Sigmoid colon (tissue), 7 donors: ENCODE measurements at places on chromosomes 11 and 22. TPM values are rescaled to one million over a fixed set of nuclear protein-coding genes. Genes with fewer than 3 reads are reported as not detected.

GRCh38 chr11:20026629-20027555, 133.4 kb downstream of the DBX1 start:
- no peak for DNase-seq
- H3K27me3 ChIP-seq: no peaks in the 10 kb centered on the region
- peak overlapping the region; percentile 8 for H3K27ac ChIP-seq
- no peaks in the 10 kb centered on the region for H3K4me1 ChIP-seq
- H3K36me3 ChIP-seq: no peaks in the 10 kb centered on the region

- H3K4me1 ChIP-seq: peaks cover 6% of the 10 kb centered on the region
- no peak for DNase-seq
- no peaks in the 10 kb centered on the region for H3K36me3 ChIP-seq
- no peaks in the 10 kb centered on the region for H3K27me3 ChIP-seq
- H3K4me3 ChIP-seq: no peak overlapping the region
These were observed 39.5 kb upstream of the EP300 start for GRCh38 chr22:41052661-41053490.

DNA sequence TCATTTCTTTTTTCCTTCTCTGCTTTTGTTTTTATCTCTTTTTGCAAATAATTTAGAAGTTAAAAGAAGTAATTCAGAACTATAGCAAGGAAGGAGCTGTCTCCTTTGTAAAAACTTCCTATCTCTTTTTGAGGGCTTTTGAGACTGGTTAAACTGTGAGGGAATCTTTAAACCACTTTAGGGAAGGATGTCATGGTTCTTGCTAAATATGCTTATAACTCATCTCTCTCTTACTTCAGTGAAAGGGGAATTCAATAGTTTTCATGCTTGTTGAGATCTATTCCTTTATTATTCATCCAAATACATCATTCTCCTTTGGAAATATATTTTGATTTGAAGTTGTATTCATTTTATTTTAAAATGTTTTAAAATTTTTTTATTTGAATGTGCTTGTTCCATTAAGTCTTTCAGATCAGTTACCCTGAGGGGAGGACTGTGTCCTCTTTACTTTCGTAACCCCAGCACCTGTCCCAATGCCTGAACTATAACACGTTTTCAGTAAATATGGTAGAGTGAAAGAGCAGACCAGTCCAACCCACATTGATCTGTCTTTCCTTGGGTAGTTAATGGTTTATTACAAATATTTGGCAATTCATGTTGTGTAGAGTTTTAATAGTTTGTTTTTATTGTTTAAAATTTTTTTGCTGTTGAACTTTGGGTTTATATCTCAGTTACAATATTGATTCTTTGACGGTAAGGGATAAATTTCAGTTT, 27.5 kb downstream of the AMOTL1 start:
- H3K36me3 ChIP-seq: peaks cover 9% of the 10 kb centered on the region
- H3K4me1 ChIP-seq: peaks cover 78% of the 10 kb centered on the region
- H3K4me3 ChIP-seq: no peak overlapping the region
- DNase-seq: no peak

The SYT7 gene
- 1.1 TPM for total RNA-seq

DNA sequence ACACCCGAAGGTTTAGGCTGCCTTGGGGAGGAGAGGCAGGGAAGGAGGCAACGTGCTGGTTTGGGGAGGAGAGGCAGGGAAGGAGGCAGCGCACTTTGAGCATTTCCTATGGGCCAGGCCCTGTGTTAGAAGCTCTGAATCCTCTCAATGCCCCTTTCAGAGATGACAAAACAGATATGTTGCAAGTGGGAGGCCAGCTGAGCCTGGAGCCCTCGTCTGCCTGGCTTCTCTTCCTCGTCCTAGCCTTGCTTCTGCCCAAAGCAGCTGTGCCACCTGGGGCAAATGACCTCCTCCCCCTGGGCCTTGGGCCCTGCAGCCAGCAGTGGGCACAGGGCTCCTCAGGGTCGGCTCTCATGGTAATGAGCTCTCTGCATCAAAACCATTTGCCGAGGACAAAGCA, 15.3 kb upstream of the LRRC32 start:
- H3K36me3 ChIP-seq: no peaks in the 10 kb centered on the region
- DNase-seq: no peak
- H3K4me1 ChIP-seq: no peaks in the 10 kb centered on the region
- no peak overlapping the region for H3K27ac ChIP-seq

GRCh38 chr22:45804986-45805325, 133.3 kb downstream of the ATXN10 start:
- H3K4me1 ChIP-seq: peaks cover 37% of the 10 kb centered on the region
- no peak for DNase-seq
- H3K27ac ChIP-seq: peak overlapping the region; percentile 60
- no peaks in the 10 kb centered on the region for H3K27me3 ChIP-seq
- peaks cover 6% of the 10 kb centered on the region for H3K36me3 ChIP-seq

DNA sequence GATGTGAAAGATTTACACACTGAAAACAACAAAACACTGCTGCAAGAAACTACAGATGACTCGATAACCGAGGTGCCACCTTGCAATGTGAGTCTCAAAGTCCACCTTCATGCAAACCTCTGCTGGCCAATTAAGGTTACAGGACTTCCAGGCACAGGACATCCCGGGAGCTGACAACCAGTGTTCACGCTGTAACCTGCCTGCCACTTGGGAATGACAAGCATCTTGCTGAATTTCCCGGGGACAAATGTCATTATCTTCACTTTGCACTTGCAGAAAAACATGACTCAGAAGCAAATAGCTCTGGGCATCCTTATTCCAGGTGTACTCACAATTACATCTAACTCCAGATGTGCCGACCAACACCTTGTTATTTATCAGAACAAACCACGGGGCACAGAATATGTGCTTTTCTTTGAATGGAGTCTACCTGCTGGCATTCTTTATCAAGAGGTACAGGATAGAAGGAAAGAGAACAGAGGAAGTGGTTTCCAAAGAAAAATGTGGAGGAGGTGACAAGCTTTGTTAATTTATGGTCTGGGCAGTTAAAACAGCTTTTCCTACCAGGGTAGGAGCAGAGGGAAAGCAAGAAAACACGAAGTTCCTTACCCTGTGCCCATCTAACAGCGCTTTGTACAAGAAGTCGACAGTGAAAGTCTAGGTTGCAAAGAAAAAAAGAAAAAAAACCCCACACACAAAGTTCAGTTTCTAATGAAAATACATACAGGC, 72.3 kb downstream of the SHANK2 start:
- H3K36me3 ChIP-seq: no peaks in the 10 kb centered on the region
- H3K4me3 ChIP-seq: no peak overlapping the region
- H3K4me1 ChIP-seq: no peaks in the 10 kb centered on the region
- no peak overlapping the region for H3K27ac ChIP-seq
- H3K27me3 ChIP-seq: no peaks in the 10 kb centered on the region

The APOA4 gene
- not detected for total RNA-seq

The CLDN5 gene
- 129 TPM for total RNA-seq
